GM03348 (cell line): ENCODE measurements at places on chromosomes 1 and 21.
A peak's percentile ranks its signal among the peaks of the same experiment; 100 is the strongest.

GRCh38 chr1:61183471-61184039, 101.2 kb downstream of the NFIA start:
- DNase-seq: peak; percentile 20

- no peak for DNase-seq
These were observed 3.9 kb downstream of the OBSCN start for GRCh38 chr1:228211531-228212414.

- no peak for DNase-seq
These were observed 24.6 kb downstream of the LRRC41 start for GRCh38 chr1:46278807-46279206.

- DNase-seq: no peak
These were observed 99.9 kb downstream of the KCNH1 start for GRCh38 chr1:211033921-211034525.

DNA sequence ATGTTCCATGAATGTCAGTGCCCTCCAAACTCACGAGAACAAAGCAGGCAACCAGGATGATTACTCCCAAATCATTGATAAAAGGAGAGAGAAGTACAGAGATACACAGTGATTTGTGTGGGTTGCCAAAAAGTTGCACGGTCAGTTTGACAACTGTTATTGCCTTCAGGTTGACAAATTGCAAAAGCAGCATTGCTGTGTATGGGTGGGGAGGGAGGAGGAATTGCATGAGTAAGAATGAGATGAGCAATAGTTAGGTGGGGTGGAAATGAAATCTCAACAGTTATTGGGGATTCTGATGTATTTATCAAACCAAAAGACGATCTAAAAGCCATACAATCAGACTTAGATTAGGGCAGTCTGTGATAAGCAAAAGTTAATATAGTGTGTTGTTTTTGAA, 93.7 kb downstream of the NTMT2 start:
- DNase-seq: peak; percentile 40

DNA sequence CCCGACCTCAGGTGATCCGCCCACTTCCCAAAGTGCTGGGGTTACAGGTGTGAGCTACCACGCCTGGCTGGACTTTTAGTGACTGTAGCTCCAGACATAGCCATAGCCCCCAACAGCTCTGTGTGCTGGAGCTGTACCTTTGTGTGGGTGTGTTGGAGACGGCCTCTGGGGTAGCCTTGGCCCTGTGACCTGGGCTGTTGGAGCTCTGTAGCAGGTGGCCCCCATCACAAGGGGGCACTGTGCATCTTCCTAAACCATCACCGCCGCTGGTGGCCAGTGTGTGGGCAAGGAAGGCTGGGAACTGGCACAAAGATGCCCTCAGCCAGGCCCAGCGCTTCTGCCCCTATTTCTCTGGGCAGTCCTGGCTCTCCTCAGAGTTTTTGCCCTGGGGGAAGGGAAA, 38.4 kb upstream of the FOXO6 start:
- no peak for DNase-seq
